T-cell (primary cell): ENCODE measurements at places on chromosomes 5 and 9. TPM values are rescaled to one million over a fixed set of nuclear protein-coding genes. Genes with fewer than 3 reads are reported as not detected.

GRCh38 chr9:111825468-111826145 is 30.9 kb upstream of the SHOC1 start:
- no peak overlapping the region for H3K4me3 ChIP-seq
- no peak overlapping the region for H3K27ac ChIP-seq
- H3K36me3 ChIP-seq, result no peaks in the 10 kb centered on the region
- H3K27me3 ChIP-seq, result no peaks in the 10 kb centered on the region
- no peaks in the 10 kb centered on the region for H3K4me1 ChIP-seq
- DNase-seq, result no peak

- H3K36me3 ChIP-seq, result no peaks in the 10 kb centered on the region
- no peak for DNase-seq
- H3K27me3 ChIP-seq, result no peaks in the 10 kb centered on the region
- H3K4me3 ChIP-seq, result no peak overlapping the region
Measured at GRCh38 chr5:15850939-15851341, 328.7 kb downstream of the MARCHF11 start.

DNA sequence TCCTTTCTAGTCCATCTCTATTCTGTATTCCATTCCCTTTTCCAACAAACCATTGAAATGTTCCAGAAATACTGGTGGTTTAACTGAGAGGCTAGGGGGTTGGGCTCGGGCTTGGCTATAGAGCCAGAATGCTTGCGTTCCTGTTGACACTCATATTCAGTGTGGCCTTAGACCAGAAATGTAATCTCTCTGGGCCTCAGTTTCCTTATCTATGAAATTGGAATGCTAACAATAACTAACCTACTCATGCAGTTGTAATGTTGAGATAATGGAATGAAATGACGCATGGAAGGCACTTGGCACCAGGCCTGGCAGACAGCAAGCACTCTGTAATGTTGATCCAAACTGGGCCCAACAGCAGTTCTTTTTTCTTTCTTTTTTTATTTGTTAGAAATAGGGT is 26.8 kb downstream of the JADE2 start:
- H3K27me3 ChIP-seq, result no peaks in the 10 kb centered on the region
- peaks cover 4% of the 10 kb centered on the region for H3K36me3 ChIP-seq
- DNase-seq, result no peak
- H3K27ac ChIP-seq, result no peak overlapping the region
- H3K4me3 ChIP-seq, result no peak overlapping the region

GRCh38 chr5:34978681-34979080 is 49.3 kb downstream of the DNAJC21 start:
- H3K4me1 ChIP-seq, result no peaks in the 10 kb centered on the region
- no peak overlapping the region for H3K27ac ChIP-seq
- H3K36me3 ChIP-seq, result no peaks in the 10 kb centered on the region
- DNase-seq, result no peak
- no peak overlapping the region for H3K4me3 ChIP-seq
- no peaks in the 10 kb centered on the region for H3K27me3 ChIP-seq

Gene FCHSD1
- 103 TPM for total RNA-seq

Gene SLC36A2
- not detected for total RNA-seq

Gene FOXD4
- total RNA-seq, result 0.35 TPM
